Iris pigment epithelial cell (primary cell): ENCODE measurements at places on chromosomes 2 and 18.

DNA sequence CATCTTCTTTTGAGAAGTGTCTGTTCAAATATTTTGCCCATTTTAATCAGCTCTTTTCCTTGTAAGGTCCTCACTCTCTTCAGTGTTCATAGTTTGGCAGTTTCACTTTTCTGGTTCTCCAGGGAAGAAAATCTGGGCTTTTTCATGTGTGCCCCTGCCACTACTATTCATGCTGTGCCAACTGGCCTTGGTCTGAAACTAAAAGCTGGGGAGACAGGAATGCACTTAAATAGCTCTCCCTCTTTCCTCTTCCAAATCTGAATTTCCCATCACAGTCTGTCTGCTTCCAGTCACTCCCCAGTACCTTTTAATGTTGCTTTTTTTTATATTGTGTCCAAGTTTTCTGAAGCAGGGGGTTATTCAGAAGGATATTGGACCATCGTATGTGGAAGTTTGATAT, 574.3 kb upstream of the POU3F3 start:
- DNase-seq: no peak

DNA sequence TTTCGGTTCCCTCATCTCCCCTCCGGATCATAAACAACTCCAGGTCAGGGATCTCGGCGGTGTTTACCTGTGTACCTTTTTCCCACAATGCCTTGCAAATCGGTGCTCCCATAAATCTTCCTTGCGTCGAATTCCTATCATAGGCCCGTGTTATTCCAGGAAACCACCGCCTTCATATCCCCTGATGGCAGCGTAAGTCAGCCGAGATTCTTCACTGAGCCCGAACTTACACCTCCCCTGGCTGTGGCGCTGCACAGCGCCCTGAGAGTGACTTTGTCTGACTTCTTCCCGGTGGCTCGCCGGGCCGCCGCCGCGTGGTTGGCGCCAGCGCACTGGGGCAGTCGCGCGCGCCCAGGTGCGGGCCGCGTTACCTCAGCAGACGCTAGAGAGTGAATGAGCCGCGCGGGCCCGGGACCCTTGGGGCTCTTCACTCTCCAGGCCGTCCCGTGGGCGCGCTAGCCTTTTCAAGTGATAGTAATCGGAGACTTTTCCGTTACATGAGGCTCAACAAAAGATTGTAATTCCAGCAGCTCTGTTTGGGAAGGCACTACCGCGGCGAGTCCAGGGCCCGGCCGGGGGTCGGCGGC, 101.6 kb downstream of the SPTBN1 start:
- peak; percentile 46 for DNase-seq

DNA sequence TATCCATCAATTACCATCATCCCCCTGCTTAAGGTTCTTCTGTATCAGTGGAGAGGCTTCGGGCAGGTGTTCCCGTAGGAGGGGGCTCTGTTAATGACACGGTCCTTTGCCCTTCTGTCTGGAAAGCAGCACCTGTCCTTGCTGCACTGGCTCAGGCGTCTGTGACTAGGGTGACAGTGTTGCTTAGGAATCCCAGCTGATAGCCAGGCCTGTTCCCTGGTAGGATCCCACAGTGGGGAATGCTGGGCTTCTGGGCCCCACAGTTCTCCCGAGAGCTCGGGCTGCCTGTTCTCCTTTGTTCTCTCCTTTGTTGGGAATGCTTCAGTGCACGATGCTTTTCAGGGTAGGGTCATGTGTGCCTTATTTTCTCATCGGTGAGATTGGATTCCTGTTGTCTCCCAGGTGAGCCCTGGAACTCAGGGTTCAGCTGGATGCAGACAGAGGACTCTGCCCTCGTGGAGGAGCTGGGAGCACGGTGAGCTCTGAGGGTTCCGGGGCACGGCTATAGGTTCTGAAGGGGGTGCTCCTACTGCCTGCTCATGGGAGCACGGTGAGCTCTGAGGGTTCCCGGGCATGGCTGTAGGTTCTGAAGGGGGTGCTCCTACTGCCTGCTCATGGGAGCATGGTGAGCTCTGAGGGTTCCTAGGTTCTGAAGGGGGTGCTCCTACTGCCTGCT, 9.6 kb downstream of the SNTG2 start:
- no peak for DNase-seq

- DNase-seq: peak; percentile 60
These were observed 9.6 kb downstream of the SERPINB8 start for GRCh38 chr18:63979409-63979920.

- DNase-seq: peak; percentile 79
These were observed 17.4 kb upstream of the MRPL33 start for GRCh38 chr2:27754138-27754588.

- no peak for DNase-seq
These were observed 184.6 kb downstream of the ST6GAL2 start for GRCh38 chr2:106701203-106702022.

GRCh38 chr2:96512341-96512740, 7.2 kb upstream of the NEURL3 start:
- no peak for DNase-seq

GRCh38 chr2:119939915-119940314, 73.0 kb upstream of the EPB41L5 start:
- no peak for DNase-seq

GRCh38 chr2:98515250-98515991, 70.8 kb downstream of the INPP4A start:
- DNase-seq: peak; percentile 62

GRCh38 chr2:46025676-46026075, 271.5 kb upstream of the EPAS1 start:
- no peak for DNase-seq

DNA sequence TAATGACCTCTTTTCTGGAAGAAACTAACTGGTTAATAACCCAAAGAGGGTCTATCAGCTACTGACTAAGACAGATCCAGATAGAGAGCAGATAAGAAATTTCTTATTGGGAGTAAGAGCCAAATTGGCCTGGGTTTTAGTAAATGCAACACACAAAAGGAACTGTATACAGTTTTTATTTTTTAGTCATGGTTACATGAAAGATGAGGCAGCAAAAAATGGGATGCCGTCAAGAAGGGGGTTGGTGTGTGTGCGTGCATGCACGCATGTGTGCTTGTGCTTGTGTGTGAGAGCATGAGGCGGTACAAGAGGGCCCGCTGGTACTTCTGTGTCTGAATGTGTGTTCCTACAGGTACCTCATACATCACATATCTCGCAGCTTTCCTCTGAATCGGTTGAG, 466.2 kb upstream of the HNRNPA3 start:
- DNase-seq: no peak

- peak; percentile 85 for DNase-seq
These were observed at the start of gene SLC25A12 for GRCh38 chr2:171893824-171894611. TSS of gene SLC25A12 (minus strand) at chr2:171894244. CDS start at chr2:171894214, 30 bp downstream.

DNA sequence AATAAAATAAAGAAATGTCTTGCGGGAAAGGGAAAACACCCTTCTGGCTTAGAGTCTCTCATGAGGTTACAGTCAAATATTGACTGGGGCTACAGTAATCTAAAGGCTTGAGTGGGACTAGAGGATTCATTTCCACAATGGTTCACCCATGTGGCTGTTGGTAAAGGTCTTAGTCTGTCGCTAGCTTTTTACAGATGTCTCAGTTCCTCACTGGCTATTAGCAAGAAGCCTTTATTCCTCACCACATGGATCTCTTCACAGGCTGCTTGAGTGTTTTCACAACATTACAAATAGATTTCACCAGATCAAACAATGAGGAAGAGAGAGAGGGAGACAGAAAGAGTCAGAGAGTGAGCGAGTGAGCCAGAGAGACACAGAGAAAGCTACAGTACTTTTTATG, 8.3 kb upstream of the ZC3H15 start:
- no peak for DNase-seq

GRCh38 chr2:107717661-107718060, 109.0 kb upstream of the RGPD4 start:
- no peak for DNase-seq

DNA sequence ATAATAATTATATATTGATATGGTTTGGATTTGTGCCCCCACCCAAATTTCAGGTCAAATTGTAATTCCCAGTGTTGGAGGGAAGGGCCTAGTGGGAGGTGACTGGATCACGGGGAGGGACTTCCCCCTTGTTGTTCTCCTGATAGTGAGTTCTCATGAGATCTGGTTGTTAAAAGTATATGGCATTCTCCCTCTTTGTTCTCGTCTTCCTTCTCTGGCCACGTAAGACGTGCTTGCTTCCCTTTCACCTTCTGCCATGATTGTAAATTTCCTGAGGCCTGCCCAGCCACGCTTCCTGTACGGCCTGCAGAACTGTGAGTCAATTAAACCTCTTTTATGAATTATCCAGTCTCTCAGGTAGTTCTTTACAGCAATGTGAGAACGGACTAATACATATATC, 88.3 kb downstream of the ROCK2 start:
- DNase-seq: no peak

DNA sequence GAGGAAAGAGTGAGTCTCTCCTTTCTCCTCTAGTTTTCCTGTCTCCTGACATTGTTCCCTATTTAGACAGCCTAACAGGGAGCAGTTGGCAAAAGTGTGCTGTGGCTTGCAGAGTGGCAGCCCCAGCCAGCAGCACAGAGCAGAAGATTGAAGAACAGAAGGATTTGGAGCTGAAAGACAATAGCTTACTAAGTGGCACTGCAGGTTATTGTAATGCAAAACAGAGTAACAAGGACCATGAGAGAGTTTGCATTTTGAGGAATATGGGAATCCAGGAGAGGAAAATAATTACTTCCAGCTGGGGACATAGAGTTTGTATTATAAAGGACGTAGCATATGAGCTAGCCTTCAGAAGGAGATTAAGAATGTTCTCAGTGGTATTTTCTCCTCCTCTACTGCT, 342.4 kb downstream of the AKAIN1 start:
- no peak for DNase-seq

- no peak for DNase-seq
These were observed 105.6 kb upstream of the ST3GAL5 start for GRCh38 chr2:85994421-85994777.

GRCh38 chr18:22783245-22783644, 149.9 kb upstream of the RBBP8 start:
- DNase-seq: no peak

DNA sequence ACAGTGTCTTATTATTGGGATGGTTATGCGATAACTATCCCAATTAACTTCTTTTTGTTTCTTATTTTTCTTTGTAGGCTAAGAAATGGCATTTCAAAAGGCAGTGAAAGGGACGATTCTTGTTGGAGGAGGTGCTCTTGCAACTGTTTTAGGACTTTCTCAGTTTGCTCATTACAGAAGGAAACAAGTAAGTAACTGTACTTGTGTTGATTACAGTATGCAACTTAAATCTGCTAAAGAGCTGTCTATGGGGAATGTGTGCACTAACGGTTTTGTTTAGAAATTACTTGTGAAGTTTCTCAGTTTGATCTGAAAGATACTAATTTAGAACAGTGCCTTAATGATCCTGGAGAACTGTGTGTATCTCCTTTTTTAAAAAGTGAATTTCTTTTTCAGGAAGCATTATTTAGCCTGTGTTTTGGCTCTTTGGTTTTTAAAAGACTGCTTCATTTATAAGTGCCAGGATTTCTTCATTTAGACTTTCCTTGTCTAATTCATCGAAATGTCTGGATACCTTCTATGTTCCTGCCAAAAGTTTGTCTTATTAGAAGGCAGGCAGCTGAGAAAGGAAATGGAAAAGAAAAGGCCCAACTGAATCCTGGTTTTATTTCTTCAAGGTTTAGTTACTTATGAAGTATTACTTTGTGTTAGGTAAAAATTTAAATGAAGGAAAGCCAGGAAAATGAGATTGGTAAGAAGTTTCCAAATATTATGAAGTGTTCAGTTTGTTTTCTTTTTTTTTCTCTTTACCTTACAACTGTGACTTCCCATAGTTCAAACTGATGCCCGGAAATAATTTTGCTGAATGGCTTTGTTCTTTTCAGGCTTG, 40.1 kb downstream of the GPD2 start:
- no peak for DNase-seq

GRCh38 chr2:60553495-60554073, at the start of gene BCL11A:
TSS of gene BCL11A (minus strand) at chr2:60553654. CDS start at chr2:60553270, 384 bp downstream.
- peak; percentile 93 for DNase-seq

DNA sequence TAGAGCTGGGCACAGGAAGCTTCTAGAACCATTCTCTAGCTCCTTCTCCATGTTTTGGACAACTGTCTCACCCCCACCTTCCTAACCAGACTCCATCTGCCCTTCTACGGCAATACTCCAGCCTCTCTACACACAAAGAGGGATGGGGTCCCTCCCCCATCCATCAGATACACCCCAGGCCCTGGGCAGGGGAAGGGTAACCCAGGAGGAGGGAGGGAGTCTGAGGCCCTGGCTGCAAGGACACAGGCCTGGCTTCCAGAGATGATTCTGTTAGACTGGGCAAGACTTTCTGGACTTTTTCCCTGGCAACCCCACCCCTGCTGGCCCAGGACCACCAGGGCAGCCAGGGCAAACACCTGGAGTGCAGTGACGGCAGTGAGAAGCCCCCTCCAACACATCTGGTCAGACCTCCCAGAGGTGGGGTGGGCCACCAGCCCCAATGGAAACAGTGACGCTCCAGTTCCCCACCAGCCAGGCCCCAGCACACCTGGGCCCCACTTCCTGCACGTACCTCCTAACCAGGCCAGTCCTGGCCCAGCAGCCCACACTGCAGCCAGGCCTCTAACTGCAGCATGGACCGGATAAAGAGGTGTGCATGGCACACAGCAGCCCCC, 6.5 kb downstream of the CYP26B1 start:
- DNase-seq: no peak

- peak; percentile 44 for DNase-seq
These were observed 41.1 kb downstream of the LDAH start for GRCh38 chr2:20781656-20782265.

DNA sequence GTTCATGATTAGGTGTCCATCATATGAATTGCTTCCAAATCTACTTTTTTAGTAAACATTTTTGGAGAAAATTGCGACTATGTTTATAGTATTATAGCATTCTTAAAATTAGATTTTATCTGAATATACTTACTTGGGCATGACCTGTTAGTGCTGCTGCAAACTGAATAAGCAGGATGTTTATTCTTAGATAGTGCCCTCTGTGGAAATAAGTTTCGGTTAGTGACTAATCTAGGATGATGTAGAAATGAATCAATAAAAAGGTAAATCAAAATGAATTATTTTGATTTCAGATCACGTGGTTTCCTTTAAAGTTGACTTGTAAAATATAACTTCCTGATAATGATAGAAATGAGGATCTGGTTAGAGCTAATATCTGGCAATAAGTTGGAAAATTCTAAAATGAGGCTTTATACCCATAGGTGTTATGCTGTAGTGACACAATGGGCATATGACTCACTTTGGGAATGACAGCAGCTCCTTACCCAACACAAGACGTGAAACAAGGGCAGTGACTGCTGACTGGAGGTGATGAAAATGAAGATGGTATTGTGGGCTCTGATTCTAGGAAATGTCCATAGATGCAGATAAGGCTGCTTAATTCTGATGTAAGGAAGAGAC, 165.8 kb upstream of the TCF4 start:
- DNase-seq: peak; percentile 25

- peak; percentile 39 for DNase-seq
These were observed 94.6 kb upstream of the SCG2 start for GRCh38 chr2:223696719-223697118.

DNA sequence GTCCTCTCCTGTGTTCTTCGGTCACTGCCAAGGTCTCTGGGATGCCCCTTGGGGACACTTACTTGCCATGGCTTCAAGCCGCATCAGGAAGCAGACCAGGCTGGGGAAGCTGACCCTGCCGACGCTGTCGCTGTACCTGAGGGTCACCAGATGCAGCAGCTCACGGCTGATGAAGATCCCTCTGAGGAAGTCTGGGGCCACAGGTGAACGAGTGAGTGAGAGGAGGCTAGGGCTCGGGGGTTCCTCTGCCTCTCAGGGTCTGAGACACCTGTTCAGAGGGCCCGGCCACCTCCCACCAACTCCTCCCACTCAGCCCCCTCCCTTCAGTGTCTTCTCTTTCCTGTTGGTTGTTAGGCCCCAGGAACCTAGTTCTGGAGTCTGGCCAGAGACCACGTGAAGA, 74.9 kb downstream of the CAPN13 start:
- DNase-seq: no peak
